CD4-positive, CD25-positive, alpha-beta regulatory T cell (primary cell): ENCODE measurements at places on chromosomes 11 and 22. TPM values are rescaled to one million over a fixed set of nuclear protein-coding genes. Genes with fewer than 3 reads are reported as not detected.
A peak's percentile ranks its signal among the peaks of the same experiment; 100 is the strongest.

DNA sequence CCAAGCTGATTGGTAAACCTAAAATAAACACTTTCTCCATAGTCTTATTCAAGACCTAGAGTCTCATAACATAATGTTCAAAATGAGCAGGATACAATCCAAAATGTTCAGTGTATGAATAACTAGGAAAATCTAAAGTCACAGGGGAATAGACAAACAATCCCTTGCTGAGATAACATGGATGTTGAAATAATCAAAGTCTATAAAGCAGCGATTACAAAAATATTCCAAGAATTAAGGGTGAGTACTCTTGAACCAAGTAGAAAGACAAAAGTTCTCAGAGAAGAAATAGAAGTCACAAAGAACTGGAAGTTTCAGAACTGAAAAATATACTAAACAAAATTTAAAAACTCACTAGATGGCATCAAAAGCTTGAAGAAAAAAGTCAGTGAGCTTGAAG, 561.0 kb downstream of the INSC start:
- H3K27me3 ChIP-seq, result no peaks in the 10 kb centered on the region
- H3K4me3 ChIP-seq, result no peak overlapping the region
- DNase-seq, result no peak
- H3K27ac ChIP-seq, result no peak overlapping the region

GRCh38 chr11:66119348-66120133, 49.5 kb downstream of the PACS1 start:
- peak overlapping the region; percentile 34 for H3K4me3 ChIP-seq
- no peak for DNase-seq
- H3K36me3 ChIP-seq, result no peaks in the 10 kb centered on the region
- peak overlapping the region; percentile 29 for H3K27ac ChIP-seq
- no peaks in the 10 kb centered on the region for H3K27me3 ChIP-seq

DNA sequence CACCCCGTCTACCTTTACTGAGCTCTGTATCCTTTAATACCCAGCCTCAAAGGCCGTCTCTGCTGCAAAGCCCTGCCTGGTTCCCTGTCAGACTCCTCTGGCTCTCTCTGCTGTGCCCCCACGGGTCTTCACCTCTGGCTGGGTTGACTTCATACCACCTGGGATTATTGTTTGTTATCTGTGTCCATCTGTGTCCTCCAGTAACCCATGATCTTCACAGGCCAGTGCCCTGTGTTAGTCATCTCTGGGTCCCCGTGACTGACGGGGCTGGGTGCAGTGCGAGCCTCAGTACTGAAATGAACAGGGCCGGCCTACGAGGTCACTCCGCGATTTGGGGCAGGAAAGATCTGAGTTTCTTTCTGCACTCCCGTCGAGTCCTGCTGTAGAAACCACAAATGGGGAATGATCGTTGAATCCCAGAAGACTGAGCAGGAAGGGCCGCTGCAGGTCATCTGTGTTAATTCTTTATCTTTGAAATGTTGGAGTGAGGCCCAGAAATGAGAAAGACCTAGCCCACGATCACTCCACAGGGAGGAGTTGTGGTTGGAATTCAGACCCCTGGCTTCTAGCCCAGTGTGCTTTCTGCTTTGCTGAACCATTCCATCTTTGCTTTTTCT, 12.3 kb upstream of the TUB start:
- no peaks in the 10 kb centered on the region for H3K36me3 ChIP-seq
- no peaks in the 10 kb centered on the region for H3K27me3 ChIP-seq
- no peak overlapping the region for H3K27ac ChIP-seq
- H3K4me1 ChIP-seq, result no peaks in the 10 kb centered on the region

DNA sequence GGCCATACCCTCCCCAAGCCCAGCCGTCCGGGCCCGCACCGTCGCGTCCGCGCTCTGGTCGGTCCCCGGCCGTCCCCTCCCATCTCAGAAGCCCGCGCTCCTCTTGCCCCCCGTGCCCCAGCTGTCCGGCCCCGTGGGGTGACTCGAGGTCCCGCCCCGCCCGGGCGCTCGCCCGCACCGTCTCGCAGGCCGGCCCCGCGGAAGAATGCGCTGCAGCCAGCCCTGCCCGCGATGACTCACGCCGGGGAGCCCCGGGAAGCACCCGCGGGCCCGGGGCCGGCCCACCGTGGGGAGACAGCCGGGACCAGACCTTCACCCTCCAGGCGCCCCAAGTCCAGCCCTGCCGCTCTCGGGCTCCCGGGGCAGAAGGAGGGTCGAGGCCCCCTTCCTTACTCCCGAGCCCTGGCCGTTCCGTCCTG, 320 bp upstream of the PHLDA2 start:
- H3K36me3 ChIP-seq, result no peaks in the 10 kb centered on the region
- no peak overlapping the region for H3K27ac ChIP-seq
- no peak for DNase-seq
- H3K4me3 ChIP-seq, result peak overlapping the region; percentile 53
- no peaks in the 10 kb centered on the region for H3K27me3 ChIP-seq

DNA sequence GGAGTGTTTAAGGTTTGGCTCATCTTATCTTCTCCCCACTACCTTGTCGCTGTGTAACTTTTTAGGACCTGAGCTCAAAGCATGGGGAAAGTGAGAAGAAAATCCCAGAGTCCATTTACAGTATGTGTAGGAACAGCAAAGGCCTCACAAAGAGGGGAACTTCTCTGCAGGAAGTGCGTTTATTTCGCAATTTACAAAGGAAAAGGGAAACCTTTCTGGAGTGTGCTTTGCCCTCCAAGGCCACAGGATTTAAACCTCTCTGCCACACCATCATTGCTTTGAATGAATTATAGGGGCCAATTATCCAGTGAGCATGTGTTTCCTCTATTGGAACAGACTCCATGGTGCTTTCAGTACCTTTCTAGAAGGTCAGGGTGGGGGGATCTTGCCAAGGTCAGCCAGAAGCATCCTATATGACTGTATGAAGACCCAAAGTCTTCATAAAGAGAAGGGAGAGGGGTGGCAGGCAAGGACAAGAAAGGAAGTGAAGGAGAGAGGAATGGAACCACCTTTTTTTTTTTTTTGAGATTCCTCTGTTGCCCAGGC, 68.1 kb upstream of the LMO2 start:
- H3K27ac ChIP-seq, result no peak overlapping the region
- H3K36me3 ChIP-seq, result no peaks in the 10 kb centered on the region
- no peak overlapping the region for H3K4me3 ChIP-seq
- no peak for DNase-seq
- peaks cover 5% of the 10 kb centered on the region for H3K27me3 ChIP-seq

- peaks cover 87% of the 10 kb centered on the region for H3K36me3 ChIP-seq
- H3K27me3 ChIP-seq, result no peaks in the 10 kb centered on the region
- no peak overlapping the region for H3K27ac ChIP-seq
- DNase-seq, result no peak
- no peaks in the 10 kb centered on the region for H3K4me1 ChIP-seq
These were observed 14.5 kb downstream of the THOC5 start for GRCh38 chr22:29539105-29539504.

DNA sequence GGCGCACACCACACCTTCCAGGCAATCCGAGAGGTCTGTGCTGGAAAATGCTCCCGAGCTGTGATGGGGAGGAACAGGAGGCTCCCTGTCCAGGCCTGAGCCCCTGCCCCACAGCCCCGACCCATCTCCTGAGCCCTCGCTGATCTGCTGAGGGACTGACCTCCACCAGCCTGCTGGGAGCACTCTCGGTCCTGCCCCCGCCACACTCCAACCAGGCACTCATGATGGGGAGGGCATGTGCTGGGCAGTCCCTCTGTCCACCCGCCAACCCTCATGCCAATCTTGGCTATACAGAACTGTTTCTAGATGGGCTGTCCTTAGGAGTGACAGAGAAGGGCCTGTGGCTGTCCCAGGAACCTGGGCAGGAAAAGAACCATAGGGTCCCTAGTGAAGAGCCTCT, 70.8 kb downstream of the TRMU start:
- no peaks in the 10 kb centered on the region for H3K27me3 ChIP-seq
- no peak overlapping the region for H3K27ac ChIP-seq
- no peaks in the 10 kb centered on the region for H3K36me3 ChIP-seq
- no peak for DNase-seq
- no peaks in the 10 kb centered on the region for H3K4me1 ChIP-seq
- H3K4me3 ChIP-seq, result no peak overlapping the region

- no peak overlapping the region for H3K27ac ChIP-seq
- no peaks in the 10 kb centered on the region for H3K4me1 ChIP-seq
- peaks cover 95% of the 10 kb centered on the region for H3K36me3 ChIP-seq
- DNase-seq, result no peak
- no peaks in the 10 kb centered on the region for H3K27me3 ChIP-seq
- H3K4me3 ChIP-seq, result no peak overlapping the region
These were observed 70.7 kb downstream of the FLI1 start for GRCh38 chr11:128764424-128765095.

Gene CHST1
- not detected for polyA plus RNA-seq

Gene LIPT2
- 20.7 TPM for polyA plus RNA-seq

Gene KCNQ1
- polyA plus RNA-seq, result 6.0 TPM
